Activated CD4-positive, alpha-beta T cell treated with anti-CD3 and anti-CD28 coated beads, Interleukin-2, amount 50 U/mL, for 16 hours (primary cell): ENCODE measurements at places on chromosomes 1 and 21.
A peak's percentile ranks its signal among the peaks of the same experiment; 100 is the strongest.

- DNase-seq = no peak
These were observed 7.5 kb downstream of the C1orf198 start for GRCh38 chr1:230860617-230861384.

DNA sequence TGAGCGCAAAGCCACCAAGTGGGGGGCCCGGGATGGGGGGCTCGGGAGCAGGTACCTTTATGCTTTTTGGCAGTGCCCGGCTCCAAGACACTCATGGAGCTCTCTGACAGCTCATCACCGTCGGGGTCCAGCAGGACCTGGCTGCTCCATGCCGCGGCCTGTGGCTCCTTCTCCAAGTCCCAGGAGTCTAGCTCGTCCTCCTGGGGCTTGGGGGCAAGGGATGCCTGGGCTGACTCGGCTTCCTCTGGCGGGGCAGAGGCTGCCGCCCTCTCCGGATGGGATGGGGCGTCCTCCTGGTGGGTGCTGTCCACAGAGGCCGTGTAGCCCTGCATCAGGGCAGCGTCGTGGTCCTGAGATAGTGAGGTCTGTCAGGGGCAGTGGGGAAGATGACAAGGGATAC is 19.9 kb upstream of the PRDM15 start:
- DNase-seq = no peak

DNA sequence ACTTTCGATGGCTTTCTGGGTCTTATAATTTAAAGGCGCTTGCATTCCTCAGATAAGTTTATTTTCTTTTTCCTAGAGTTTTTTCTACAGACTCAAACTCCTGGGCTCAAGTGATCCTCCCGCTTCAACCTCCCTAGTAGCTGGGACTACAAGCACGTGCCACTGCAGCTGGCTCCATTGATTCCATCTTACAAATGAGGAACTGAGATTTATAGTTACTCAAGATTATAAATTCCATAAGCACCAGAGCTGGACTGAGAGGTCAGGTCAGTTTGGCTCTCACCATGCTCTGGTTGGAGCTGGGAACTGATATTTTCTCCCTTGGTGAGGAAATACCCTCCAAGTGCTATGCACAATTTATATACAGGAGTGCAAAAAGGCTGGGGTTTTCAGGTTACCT is 13.4 kb upstream of the PRPF38B start:
- DNase-seq = no peak

GRCh38 chr1:219123036-219123435 is 50.6 kb upstream of the LYPLAL1 start:
- no peak for DNase-seq

DNA sequence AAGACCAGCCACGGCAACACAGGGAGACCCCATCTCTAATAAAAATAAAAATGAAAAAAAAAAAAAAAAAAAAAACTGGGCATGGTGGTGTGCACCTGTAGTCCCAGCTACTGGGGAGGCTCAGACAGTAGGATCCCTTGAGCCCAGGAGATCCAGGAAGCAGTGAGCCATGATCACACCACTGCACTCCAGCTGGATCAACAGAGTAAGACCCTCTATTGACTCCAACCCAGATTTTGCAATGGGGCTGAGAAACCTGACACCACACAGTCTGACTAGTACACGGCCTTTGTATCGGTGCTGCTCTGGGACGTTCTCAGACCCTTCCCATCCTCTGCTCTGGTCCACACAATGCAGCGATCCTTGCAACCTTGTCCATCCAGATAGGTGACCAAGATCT is 31.8 kb downstream of the SPATA21 start:
- no peak for DNase-seq

- no peak for DNase-seq
These were observed 84.1 kb upstream of the CCDC190 start for GRCh38 chr1:162944974-162945674.

DNA sequence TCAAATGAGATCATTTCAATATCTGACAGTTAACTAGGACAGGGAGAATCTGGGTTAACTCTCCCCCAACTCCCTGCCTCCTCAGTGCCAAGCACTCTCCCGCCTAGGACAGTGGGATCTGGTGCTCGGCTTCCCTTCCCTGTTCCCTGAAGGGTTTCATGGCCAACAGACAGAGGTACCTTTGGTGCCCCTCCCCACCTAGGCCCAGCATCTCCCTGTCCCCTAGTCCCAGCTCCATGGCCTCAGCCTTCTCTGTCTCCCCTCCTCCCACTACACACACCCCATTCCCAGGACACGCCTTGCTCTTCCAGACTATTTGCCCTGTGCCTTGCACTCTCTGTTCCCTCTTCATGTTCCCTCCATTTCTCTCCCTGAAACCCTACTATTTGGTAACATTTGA is 77.1 kb downstream of the CD247 start:
- DNase-seq = no peak

DNA sequence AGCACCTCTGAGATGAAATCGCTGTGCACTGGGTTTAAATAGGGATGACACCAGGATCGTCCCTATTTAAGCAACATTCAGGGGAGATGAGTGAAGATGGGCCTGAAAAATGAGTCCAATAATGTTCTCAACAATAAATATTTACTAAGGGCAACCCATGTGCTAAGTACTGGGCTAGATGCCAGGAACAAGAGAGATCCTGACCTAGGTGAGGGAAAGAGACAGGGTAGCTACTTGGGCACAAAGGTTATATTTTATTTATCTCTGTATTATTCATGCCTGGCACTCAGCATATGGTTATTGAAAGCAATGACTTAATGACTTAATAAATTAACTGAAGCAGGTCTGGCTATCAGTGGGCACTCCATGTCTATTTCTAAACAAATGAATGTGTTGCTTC is 27.4 kb upstream of the AVPR1B start:
- no peak for DNase-seq

GRCh38 chr1:23594927-23595353 is 35.6 kb upstream of the ID3 start:
- no peak for DNase-seq

DNA sequence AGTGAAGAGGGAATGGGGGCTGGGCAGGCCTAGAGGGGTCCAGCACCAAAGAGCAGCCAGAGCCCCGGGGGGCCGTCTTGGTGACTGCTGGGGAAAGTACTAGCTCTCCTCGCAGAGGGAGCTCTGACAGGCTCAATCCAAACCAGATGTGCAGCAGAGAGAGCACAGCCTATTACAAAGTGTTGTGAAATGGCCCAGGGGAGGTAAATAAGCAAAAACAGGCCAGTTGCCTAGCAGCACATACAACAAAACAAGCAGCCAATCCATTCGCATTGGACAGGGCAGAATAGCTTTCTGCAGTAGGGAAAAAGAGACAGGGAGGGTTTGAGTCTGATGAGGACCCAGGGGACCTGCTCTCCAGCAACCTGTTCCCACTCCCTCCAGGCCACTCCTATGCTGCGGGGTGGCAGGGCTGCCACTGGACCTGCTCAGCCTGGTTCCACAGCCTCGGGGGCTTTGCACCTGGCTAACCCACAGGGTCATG is 239.6 kb upstream of the FGGY start:
- DNase-seq = no peak

DNA sequence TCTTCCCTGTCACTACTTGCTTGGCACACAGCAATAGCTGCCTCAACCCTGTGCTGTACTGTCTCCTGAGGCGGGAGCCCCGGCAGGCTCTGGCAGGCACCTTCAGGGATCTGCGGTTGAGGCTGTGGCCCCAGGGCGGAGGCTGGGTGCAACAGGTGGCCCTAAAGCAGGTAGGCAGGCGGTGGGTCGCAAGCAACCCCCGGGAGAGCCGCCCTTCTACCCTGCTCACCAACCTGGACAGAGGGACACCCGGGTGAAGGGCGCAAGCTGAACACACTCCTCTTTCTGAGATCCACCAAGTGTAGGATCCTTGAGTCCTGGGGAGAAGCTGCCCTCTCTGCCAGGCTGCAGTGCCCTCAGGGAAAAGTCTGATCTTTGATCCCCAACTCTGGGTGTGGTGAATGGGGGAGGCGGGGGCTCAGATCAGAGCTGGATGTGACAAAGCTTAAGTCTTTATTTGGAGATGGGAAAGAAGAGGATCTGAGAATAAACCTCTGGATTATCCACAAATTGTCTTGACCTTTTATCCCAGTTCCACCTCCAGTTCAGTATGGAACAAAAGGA is 1.2 kb downstream of the RXFP4 start:
- DNase-seq = no peak

GRCh38 chr1:228087771-228088251 is 5.3 kb downstream of the ARF1 start:
- DNase-seq = peak; percentile 22

- DNase-seq = no peak
These were observed 372.6 kb upstream of the LRRC7 start for GRCh38 chr1:69195136-69195535.

- peak; percentile 28 for DNase-seq
These were observed 26.0 kb downstream of the MACF1 start for GRCh38 chr1:39230261-39231190.

GRCh38 chr1:56179543-56179942 is 399.8 kb downstream of the PLPP3 start:
- DNase-seq = no peak

GRCh38 chr1:14945132-14946010 is 208.2 kb upstream of the TMEM51 start:
- no peak for DNase-seq

DNA sequence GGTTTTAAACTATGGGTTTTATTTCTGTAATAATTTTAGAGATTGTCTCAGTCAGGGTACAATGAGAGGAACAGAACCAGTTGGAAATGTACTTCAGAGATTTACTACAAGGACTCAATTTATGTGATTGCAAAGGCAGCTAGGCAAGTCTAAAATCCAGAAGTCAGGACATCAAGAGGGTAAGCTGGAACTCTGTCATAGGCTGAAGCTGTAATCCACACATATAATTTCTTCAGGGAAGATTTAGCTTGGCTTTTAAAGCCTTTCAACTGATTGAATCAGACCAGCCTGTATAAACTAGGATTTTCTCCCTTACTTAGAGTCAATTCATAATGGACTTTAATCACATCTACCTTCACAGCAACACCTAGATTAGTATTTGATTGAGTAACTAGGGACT is 24.3 kb upstream of the LELP1 start:
- no peak for DNase-seq

- DNase-seq = peak; percentile 54
These were observed 70.3 kb downstream of the KIF1B start for GRCh38 chr1:10280439-10281350.
